Breast epithelium (tissue), 4 donors: ENCODE measurements at places on chromosomes 4 and X.

DNA sequence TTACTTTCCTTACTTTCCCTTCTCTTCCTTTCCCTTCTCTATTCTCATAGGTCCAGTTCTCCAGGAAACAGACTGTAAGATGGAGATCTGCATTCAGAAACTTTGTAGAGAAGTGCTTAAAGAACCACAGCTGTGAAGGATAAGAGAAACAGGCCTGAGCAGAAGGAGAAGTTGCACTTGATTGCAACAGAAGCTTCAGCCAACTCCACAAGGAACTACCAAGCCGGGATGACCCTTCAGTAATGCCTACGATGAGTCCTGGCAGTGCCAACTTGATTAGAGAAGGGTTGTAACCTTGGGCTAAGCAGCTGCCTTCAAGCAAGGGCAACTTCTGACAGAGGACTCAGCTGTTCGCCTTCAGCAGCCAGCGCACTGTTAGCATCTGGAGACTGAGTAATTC lies 413.3 kb upstream of the RASGEF1B start:
- DNase-seq: no peak

DNA sequence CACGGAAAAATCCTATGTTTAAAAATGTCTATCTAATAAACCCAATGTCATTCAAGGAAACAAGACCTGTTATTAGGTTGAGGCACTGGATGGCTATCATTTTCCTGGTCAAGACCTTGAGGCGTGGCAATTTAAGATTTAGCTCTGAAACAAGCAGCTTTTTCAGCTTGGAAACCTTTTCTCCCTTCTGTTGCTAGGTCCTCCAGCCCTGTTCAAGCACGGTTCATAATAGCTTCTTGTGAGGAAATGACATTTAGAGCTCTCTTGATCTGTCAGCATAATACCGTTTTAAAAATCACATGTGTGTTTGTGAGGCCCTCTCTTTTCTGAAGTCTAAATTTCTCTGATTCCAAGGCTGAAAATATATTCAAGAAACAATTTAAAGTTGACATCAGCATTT lies 133.6 kb upstream of the GRPR start:
- DNase-seq: no peak

DNA sequence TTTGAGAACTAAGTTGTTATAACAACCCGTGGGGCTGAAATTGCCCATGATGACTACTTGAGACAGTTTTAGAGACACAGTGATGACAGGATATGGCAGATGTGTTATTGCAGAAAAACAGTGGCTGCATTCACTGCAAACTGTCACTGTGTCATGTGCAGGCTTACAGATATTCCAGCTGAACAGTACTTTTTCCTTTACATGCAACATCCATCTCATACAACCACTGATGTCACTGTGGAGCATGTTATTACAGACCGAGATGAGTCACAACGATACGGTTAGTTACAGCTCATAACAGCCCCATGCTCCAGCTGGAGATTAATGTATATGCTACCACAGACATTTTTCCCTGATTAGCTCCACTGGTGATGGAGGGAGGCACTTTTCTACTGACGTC lies 207.4 kb downstream of the TMA16 start:
- DNase-seq: no peak

DNA sequence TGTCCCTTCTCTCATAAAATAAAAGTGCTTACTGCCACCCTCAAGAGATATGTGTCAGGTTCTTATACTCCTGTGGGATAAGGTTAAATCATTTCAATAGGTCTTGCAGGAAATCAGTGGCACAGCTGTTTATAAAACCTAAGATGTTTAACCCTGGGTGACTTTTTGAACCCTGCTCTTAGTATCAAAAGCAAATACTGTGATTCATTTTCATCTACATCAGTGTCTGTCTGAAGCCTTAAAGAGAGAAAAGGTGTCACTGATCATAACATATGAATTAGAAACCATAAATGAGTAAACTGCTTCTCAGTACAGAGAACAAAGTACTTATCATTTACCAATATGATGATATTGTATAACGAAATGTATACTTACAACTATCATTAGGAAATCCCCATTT lies 59.0 kb downstream of the CCSER1 start:
- DNase-seq: no peak

DNA sequence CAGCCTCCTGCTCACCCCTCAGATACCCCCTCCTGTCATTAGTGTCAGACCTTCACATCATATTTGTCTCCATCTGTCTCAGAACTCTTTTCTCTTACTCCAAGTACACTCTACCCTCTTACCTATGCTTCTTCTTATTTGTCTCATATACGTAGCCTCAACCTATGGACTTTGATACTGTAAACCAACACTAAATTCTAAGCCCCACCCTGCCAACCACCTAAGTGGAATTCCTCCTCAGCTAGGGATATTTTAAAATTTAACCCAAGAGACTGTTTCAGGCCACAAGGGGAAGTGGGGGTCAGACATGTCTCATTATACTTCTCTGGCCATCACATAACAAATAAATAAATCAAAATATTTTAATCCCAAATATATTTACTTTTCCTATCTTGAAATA lies 778.1 kb upstream of the GRID2 start:
- no peak for DNase-seq

DNA sequence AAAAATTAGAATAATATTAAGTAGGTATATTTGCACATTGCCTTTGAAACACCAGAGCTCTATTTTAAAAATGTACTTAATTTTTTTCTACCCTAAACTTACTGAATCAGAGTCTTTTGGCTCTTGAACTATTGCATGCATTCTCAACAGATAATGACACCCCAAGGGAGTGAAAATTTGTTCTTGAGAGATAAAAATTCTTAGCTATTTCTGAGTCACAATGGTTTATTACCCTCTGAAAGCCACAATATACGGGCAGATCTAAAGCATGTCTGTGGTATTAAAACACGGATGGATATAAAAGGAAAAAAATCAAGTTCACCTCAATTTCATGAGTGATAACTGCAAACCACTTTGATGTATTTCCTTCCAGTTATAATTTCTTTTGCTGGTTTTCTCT lies 636.3 kb upstream of the FTHL17 start:
- DNase-seq: no peak

DNA sequence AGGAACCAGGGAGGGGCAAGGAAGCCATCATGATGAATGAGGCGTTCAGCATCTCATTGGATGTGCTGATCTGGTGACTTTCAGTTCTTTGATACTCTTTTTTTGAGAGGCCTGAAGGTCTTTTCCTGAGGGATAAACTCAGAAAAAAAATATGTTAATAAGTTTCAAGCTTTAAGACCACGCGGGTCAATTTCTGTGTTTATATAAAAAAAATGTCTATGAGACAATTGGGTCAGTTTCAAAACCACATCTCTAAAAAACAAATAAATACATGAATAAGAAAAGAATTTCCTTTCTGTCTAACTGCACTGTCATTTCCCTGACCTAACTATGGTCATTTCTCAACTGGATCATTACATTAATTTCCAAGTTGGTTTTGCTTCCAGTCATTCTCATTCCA lies 62.6 kb downstream of the TRIML1 start:
- DNase-seq: no peak

DNA sequence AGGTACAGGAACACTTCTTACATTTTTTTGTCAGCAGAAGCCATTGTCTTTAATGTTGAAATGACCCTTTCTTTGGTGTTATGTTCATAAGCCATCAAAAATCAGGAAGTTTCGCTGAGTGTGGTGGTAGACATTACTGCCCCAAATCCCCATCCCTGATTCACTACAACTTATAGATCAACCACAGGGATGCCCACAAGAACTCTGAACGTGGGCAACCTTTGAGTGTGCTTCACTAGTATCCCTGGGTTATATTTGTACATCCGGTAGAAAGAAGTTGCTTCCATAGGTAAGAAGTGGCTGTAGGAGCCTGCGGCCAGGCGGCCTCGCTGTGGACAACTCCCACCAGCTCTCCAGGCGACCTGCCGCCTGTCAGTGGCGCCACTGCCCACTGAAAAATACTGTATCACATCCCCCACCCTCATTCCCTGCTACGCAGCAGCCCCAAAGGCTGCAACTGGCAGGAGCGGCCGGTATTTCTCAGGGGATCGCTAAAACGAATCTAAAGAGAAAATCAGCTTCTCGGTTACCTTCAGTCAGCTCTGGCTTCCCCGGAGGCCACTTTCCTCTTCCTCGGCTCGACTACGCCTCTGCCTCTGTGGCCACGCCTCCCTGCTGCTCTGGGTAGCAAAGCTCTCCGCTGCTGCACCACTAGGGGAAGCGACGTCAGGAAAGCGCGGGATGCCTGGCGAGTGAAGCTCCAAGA lies 13.9 kb upstream of the ETDC start:
- DNase-seq: no peak

- DNase-seq: no peak
Measured at GRCh38 chr4:70838204-70838603, 1.5 kb downstream of the GRSF1 start.

DNA sequence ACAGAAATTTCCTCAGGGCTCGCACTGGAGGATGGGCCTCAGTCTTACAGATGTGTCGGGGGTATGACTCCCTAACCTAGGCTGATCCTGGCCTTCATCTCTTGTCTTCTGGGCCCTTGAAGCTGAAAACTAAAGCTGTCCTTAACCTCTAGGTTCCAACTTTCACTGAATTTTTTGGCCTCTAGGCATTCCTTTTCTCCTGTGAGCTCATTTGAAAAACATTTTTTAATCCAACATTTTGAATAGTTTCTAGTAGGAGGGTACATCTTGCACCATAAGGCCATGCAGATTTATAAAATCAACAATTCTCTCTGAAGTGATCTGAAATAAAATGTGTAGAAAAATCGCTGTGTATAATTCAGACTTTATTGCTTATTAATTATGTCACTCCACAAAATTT lies 19.7 kb downstream of the RWDD4 start:
- DNase-seq: no peak

DNA sequence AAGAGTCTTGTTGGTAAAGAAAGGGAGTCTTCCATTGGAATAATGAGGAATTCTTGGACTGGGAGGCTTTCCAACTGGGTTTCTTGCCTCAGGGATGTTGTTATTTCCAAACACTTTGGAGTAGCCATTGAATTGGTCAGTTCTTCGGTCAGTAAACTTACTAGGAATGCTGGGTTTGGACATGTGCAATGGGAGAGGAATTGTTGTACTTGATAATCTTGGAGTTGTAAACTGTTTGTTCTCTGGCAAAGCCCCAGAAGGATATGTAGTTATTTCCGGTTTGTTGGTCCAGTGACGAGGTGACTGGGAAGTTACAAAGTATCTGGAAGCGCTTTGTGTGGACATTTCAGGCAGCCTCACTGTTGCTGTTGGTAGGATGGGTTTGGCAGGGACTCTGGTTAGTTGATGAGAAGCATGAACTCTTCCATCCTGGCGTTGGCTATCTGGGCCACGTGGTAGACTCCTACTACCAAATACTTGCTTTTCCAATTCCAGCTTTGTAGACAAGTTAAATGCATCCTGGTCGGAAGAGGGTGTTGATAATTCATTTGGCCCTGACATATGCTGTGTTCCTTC lies 25.9 kb downstream of the MXRA5 start:
- no peak for DNase-seq

DNA sequence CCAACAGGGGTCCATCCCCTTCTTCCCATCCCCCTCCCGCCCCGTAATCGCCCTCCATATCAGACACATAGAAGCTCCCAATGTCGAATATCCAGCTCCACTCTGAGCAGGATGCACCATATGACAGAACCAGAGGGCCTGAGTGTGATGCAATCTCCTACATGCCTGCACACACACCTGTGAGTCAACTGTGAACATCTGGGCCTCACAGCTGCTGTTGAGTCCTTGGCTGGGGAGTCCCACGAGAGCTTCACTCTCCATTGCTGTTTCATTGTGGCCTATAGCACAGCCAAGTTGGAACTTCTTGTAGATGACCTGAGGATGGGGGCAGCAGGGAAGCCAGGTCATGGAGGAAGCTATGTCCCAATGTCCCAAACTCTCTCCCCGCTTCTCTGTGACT lies 8.2 kb downstream of the SLC38A5 start:
- no peak for DNase-seq

DNA sequence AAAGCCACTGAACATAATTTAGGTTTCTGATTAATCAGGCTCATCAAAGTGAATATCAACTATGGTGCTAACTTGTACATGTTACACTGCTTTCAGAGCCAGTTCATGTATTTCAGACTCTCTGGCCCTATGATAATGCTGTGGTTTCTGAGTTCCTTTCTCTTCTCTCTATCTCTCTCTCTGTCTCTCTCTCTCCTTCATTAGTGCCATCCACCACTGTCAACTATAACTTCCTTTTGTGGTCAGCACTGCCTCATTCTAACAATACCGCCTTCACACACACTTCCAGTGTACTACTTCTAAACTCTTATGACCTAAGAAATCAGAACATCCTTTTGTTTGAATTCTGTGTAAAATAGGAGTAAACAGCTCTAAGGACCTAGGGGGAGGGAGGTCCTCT lies 907.1 kb downstream of the RPA4 start:
- DNase-seq: no peak

DNA sequence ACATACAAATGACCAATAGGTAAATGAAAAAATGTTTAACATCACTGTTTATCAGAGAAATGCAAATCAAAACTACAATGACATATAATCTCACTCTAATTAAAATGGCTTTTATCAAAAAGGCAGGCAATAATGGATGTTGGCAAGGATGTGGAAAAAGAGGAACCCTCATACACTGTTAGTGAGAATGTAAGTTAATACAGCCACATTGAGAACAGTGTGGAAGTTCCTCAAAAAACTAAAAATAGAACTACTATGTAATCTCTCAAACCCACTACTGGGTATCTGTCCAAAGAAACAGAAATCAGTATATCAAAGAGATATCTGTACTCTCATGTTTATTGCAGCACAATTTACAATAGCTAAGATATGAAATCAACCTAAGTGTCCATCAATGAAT lies 165.9 kb upstream of the HHIP start:
- DNase-seq: no peak

- DNase-seq: no peak
Measured at GRCh38 chrX:19462231-19462630, 53.1 kb downstream of the MAP3K15 start.

DNA sequence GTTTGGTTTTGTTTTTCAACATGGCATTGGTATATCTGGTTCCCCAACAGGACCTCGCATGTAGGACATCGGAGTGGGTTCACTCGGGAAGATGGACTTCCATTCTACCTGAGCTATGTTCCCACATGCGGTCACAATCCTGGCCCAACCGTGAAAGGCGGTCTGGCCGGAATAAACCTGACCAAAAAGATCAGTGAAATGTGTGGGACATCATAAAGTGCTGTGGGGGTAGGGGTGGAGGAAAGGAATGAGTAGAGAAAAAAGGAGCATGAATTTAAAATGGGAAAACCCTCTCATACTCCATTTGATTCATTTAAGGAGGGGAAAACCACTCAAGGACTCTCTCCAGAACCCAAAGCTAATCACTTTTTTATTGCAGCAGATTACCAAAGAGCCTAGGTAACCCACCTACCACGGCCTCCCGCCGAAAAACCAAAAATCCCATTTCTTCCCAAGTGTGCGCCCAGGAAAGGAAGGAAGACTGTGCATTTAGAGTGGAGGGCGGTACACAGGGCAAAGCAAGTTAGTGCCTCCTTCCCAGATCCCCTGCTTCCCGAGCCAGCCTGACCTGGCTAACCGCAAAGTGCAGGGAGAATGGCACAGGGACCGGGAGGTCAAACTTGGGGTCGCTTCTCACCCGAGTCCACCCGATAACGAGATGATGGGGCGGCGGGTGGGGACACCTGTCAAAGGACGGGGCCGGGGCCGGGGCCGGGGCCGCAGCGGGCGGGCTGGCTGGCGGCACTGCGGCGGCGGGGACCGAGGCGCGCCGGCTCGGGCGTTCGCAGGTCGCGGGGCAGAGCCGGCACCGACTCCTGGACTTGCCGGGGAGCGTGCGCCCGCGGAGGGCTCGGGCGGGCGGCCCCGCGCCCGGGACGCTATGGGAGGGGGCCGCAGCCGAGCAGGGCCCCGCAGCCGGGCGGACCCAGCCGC lies 669 bp downstream of the TMEM150C start:
- DNase-seq: no peak

GRCh38 chr4:86400216-86400615 lies 40.4 kb upstream of the MAPK10 start:
- no peak for DNase-seq
